ENCODE measurements at places on chromosomes 7 and 10.
A peak's percentile ranks its signal among the peaks of the same experiment; 100 is the strongest.

DNA sequence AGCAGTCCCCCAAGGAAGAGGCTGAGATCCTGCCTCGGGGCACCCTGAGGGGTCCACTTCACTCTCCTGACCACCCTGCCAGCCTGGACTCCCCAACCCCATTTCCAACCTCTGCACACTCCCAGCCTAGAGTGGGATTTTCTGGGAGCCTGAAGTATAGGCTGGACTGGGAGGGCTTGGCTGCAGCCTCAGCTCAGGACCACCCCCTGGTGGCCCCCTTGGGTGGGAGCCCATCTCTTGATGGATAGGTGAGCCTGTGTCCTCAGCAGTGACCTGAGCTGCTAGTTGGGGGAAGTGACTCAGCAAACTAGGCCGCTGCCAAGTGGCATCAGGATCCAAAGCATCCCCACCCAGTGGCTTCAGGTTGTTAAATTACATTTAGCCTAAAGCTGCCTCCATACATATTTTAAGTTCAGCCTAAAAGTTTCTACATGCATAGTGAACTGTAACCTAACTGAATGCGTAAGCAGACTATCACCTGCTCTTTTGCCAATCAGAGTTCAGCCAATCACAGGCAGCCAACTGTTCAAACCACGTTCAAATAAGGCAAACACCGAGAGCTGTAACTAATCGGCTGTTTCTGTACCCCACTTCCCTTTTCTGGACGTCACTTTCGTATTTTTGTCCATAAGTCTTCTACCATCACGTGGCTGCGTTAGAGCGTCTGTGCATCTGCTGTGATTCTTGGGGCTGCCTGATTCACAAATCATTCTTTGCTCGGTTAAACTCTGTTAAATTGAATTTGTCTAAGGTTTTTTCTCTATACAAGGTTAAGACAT lies 144.0 kb downstream of the PLPP4 start:
- DNase-seq: no peak

- DNase-seq: no peak
Observed at GRCh38 chr7:47946581-47947354, 1.5 kb downstream of the PKD1L1 start.

DNA sequence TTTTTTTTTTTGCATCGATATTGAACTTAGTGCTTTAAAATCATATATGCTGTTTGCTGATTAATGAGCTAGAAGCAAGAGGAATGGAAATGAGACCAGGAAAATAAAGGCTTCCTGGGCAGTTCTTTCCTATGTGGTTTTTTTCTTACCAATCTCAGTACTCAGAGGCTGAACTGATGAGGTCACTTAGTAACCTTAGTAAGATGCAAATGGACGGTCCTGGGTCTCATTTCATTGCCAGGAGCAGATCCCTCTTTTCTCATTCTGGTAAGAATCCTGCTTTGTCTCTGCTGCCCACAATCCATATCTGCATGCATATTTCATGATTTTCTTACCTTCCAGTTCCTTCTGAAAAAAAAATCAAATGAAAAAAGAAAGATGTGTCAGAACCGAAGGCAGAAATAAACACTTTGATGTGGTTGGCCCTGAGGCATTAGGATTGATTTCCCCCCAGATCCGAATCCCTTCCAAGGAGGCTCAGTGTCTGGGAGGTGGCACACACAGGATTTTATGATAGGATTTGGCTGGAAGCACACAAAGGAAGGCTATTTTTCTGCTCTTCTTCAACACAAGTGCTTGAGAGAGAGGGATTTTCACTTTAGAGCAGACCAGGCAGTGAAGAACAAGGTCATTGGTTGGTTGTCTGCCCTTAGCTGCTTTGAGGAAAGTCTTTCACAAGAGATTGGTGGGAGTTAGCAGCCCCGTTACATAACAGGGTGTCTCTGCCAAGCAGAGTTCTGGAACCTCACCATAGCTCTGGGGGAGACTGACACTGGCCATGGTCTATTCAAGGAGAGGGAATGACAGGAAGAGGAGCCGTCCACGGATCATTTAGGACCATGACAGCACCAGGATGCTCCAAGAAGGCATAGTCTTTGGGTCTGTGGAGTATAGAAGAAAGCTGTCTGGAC lies 150.0 kb downstream of the CAMK1D start:
- DNase-seq: peak; percentile 13

DNA sequence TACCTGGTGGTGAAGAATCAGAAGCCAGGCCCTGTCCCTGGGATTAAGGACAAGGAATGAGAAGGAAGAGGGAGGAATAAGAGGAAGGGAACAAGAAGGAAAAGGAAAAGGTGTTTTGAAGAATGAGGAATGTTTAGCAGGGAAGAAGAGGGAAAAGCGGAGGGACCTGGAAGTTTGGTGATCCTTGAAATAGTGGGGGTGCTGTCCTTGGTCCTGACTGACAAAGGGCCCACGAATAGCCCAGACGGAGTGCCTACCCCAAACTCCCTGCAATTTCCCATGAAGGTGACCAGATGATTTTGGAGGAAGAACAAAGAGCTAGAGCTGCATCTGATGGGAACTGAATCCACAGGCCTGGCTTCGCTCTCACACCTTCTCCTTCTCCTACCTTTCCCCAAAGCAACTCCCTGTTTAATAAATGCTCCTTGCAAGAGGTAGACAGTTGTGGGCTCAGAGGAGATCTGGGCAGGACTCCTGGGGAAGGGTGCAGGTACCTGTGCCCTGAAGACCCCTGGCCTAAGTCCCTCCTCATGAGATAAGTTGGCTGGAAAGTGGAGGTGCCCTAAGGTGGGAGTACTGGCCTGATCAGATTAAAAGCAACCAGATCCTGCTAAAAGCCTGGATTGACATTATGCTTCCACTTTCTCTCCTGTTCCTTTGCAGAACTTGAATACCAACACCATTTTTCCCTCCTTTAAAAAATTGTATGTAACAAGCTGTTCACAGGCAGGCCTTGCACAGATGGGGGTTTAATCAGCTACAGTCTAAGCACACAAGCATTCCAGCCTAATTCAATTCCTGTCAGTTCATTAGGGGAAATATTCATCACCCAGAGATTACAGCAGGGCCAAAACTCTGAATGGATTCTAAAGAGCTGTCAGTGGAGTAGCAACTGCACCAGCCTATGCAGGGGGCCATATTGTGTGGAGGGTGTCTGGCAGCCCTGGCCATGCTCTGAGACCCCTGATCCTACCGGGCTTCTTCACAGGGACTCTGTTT lies 19.4 kb downstream of the KAZALD1 start:
- DNase-seq: no peak

DNA sequence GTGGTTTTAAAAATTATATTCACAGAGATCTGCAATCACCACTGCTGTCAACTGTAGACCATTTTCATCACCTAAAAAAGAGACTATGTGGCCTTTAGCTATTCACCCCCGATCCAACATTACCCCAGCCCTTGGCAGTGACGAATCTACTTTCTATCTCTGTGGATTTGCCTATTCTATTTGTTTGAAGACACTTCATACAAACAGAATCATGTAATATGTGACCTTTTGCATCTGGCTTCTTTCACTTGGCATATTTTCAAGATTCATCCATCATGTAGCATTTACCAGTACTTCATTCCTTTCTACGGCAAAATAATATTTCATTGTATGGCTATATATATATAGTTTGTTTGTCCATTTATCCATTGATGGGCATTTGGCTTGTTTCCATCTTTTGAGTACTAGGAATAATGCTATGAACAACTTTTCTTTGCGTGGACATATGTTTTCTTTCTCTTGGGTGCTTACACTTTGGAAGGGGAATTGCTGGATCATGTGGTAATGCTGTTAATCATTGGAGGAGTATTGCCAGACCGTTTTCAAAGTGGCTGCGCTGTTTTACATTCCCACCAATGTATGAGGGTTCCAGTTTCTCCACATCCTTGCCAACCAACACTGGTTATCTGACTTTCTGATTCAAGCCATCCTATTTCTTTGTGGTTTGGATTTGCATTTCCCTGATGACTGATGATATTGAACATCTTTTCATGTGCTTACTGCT lies 22.3 kb downstream of the ADAMTS14 start:
- DNase-seq: no peak

DNA sequence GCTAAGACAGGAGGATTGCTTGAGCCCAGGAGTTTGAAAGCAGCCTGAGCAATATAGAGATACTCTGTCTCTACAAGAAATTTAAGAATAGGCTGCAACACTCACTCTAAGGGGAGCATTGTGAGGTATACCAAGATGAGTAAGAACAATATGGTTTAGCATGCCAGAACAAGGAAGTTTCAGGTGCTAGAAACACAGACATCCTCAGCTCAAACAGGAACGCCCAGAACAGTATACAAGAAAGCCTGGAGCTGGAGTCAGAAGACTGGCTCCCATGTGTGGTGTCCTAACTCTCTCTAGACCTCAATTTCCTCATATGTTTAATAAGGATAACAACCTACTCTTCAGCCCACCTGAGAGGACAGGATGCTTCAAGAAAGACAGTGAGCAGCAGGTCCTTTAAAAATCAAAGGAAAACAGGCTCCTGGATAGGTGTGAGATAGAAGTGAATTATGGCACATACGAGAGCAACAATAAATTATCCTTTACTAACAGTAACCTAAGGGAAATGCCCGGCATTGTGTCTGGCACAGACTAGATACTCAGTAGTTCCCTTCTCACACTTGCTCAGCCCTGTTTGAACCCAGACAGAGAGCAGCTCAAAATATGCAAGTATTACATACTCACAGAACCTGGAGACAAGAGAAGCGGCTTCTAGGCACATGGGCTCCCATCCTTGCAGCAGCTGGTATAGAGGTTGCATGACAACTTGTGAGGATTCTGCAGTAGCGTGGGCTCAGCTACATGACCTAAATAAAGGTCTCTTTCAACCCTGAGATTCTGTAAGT lies 45.4 kb downstream of the KAT6B start:
- DNase-seq: no peak

DNA sequence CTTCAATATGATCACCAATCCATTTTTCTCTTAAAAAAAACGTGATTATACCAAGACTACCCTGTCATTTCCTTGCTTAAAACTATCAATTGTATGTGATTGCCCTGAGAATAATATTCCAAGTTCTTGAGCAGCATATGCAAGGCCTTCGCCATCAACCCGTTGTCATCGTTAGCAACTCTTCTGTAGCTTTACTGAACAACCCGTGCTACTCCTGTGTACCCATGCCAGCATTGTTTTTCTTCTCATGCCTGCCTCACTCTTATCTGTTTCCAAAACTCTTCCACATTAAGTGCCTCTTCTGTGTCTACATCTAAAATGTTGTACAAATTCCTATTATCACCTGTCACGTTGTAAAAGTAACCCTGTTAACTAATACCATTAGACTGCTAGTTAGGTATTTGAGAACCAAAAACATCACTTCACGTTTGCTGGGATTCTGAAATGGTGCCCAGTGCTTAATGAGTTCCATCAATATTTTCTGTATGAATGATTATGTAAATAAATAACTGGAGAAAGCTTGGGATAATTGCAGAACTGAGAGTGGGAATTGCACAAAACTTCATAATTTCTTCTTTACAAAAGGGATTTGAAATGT lies 10.5 kb downstream of the CAV2 start:
- DNase-seq: no peak

GRCh38 chr7:70569335-70569819 lies 562.6 kb upstream of the GALNT17 start:
- no peak for DNase-seq

GRCh38 chr7:84412161-84412969 lies 217.8 kb upstream of the SEMA3A start:
- DNase-seq: no peak

- no peak for DNase-seq
Observed at GRCh38 chr10:9957351-9957750, 1060.3 kb upstream of the CELF2 start.

- no peak for DNase-seq
Observed at GRCh38 chr10:126405239-126405775, 17.0 kb upstream of the ADAM12 start.

DNA sequence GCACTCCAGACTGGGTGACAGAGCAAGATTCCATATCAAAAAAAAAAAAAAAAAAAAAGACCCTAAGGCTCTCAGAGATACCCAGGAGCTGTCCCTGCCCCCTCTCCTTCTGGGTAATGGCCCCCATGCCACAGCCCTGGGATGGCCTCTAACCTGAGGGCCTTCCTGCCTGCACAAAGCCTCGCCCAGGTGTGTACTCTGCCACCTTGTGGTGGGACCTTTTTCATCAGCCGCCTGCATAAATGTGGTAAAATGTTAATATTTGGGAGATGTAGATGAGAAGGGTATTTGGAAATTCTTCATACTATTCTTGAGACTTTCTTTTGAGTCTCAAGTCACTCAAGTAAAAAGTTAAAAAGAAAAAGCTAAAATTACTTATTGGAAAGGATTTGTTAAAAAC lies 46.3 kb upstream of the RNF216 start:
- DNase-seq: no peak

DNA sequence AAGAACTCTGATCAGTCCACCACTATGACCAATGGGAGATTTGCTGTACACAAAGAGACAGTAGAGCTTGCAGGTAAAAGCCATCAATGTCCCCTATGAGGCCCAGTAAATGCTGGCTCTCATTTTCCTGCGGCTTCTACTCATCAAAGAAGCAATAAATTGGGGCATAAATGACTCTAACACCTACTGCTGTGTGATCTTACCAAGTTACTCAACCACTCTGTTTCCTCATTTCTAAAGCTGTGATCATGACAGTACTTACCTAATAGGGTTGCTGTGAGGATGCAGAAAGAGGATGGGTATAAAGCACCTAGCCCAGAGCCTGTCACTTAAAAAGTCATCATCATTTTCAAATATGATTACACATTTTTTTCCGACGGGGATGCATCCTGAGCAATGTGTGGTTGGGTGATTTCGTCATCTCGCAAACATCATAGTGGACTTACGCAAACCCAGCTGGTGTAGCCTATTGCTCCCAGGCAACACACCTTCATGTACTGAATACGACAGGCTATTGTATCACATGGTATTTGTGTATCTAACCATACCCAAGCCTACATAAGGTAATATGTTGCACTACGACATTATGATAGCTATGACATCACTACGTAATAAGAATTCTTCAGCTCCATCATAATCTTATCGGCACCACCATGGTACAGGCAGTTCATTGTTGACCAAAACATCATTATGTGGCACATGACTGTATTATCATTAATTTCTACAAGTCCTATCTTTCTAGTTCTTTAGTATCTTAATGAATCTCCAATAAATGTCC lies 7.1 kb upstream of the MGMT start:
- DNase-seq: no peak

DNA sequence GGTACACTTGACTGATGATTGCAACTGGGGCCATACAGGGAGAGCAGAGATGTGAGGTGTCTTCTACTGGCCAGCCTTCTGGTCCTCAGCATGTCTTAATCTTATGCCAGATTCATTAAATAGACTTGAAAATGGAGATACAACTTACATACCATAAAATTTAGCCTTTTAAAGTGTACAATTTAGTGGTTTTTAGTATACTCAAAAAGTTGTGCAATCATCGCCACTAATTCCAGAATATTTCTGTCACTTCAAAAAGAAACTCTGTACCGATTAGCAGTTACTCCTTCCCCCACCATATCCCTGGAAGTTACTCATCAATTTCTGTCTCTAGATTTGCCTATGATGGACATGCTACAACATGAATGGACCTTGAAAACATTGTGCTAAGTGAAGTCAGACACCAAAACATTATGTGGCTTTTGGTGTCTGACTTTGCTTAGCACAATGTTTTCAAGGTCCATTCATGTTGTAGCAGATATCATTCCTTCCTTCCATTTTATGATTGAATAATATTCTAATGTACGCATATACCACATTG lies 53.0 kb downstream of the SH2D4B start:
- DNase-seq: no peak

GRCh38 chr10:120459185-120459584 lies 2.2 kb downstream of the PLPP4 start:
- no peak for DNase-seq

- no peak for DNase-seq
Observed at GRCh38 chr7:32916006-32916405, 24.4 kb upstream of the KBTBD2 start.

GRCh38 chr10:90919683-90920574 lies 958 bp downstream of the ANKRD1 start:
- no peak for DNase-seq

GRCh38 chr7:83347945-83348444 lies 185.3 kb upstream of the PCLO start:
- DNase-seq: no peak

Data from left hindlimb (tissue), 1 donor.